Activated CD4-positive, alpha-beta memory T cell treated with anti-CD3 and anti-CD28 coated beads for 36 hours (primary cell): ENCODE measurements at places on chromosomes 3 and 15.

GRCh38 chr3:156471431-156471830 lies 83.5 kb downstream of the SSR3 start:
- no peak for DNase-seq

DNA sequence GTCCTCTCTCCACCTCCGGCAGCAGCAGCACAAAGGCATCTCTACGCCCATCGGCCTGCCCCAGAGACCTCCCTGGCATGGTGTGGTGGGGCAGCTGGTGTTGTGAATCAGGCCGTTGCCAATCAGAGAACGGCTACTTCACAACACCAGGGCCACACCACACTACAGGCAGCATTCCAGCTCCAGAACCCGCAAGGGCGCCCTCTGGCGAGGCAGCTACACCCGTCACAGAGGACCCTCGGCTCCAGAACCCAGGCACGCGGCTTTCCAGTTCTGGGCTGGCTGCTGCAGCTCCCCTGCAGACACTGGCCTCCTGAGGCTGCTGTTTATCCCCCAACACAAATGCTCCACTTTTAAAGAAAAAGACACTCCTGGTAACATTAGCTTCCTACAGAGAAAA lies 127.5 kb upstream of the TOPAZ1 start:
- peak; percentile 52 for DNase-seq

GRCh38 chr3:23086831-23087230 lies 116.3 kb upstream of the UBE2E2 start:
- DNase-seq = no peak

- no peak for DNase-seq
Measured at GRCh38 chr15:63836579-63836978, 2.8 kb upstream of the HERC1 start.

- DNase-seq = no peak
Measured at GRCh38 chr15:95132774-95133173, 901.4 kb downstream of the MCTP2 start.

DNA sequence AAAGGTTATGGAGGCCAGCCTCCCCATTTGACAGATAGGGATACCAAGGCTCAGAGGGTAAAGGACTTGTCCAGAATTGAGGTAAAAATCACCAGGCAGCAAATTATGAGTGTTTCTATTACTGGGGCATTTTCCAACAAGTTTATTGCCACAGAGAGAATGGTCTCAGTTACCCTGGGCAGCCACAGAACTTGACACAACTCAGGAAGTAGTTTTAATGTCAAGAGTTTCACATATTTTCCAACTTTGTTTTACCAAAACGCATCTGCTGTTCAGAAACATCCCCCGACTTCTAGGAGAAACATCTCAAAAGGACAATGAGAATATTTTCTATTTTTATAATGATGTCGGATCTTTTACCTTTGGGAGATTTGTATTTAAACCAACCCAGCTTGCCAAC lies 107.5 kb upstream of the MRPS22 start:
- DNase-seq = no peak

GRCh38 chr15:85421116-85421925 lies 40.9 kb downstream of the AKAP13 start:
- DNase-seq = no peak

- no peak for DNase-seq
Measured at GRCh38 chr3:194067949-194068362, 68.0 kb upstream of the HES1 start.

DNA sequence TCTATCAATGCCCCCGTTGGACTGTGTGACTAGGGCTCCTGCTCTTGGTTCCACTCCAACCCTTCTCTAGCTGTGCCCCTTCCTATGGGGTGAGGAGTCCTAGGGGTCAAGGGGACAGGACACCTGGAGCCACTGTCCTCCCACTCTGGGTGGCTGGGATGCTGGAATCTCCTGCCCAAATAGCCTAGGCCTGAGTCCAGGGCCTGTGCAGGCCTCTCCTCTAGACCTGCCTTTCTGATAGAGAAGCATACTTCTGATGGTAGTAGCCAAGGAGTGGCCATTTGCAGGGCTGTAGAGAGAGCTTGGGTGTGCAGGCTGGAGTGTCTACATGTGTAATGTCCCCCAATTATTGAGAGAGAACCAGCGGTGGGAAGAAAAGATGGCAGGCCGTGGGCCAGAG lies 54.2 kb downstream of the ITGA11 start:
- no peak for DNase-seq

GRCh38 chr3:131983689-131984088 lies 51.1 kb downstream of the CPNE4 start:
- no peak for DNase-seq

DNA sequence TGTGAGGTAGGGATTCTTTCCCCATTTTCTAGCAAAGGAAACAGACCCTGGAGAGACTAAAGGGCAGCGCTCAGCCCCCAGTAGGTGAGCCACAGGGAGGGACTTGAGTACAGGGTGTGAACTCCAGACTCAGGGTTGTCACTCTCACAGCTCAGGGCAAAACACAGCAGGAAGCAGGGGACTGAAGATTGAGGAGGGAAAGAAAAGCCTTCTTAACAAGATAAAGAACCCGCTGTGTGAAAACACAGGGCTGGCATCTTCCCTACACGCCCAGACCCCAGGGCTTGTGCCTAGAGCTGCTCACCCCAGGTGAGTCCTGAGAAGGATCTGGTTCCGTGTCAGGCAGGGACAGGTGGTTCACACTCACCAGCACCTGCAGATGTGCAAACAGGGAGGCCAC lies 59.6 kb downstream of the ABTB1 start:
- no peak for DNase-seq

DNA sequence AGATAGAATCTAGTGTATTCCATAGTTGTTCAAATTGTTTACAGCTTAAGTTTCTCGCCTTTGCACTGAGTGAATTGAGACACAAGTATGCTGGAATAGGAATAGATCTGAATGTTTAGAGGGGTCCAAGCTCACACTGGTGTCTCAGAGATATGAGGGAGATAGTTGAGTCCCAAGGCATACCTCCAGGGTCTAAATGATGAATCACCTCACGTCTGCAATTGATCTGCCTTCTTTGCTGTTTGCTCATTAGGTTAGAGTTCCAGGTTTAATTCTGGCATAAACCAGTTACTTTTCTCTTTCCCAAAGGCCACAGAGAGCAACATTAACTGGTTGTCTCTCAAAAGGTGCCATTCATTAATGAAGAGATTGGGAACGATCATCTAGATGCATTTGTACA lies 106.3 kb upstream of the MME start:
- no peak for DNase-seq

GRCh38 chr3:12046406-12046805 lies 42.2 kb downstream of the SYN2 start:
- DNase-seq = no peak

- DNase-seq = no peak
Measured at GRCh38 chr3:21919383-21919782, 168.4 kb upstream of the ZNF385D start.

DNA sequence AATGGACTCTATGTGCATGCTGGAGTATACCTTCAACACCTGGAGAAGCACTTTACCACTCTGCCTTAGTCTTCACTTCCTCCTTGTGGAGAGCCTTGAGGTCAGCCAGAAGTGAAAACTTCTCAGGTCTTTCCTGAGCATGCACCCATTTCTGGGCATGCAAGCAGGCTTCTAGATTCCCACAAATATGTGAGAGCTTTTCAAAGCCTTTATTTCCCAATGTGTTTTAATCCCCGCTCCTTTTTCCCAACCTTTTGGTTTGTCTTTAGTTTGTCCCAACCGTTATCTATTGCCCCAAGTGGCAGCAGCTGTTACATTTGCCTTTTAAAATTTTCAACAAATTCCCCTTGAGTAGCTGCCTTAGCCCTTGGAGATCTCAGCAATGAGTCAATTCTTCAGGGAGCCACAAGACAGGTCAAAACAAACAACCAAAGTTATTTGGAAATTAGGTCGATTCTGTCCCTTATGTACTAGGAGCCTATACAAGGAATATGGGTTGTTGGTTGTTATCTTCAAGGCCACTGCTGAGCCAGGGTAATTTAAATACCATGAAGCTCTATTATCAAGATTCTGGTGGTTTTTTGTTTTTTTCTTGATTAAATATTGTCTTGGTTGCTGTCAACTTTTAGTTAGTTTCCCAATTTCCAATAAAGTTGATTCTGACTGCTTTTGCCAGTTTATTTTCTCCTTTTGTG lies 44.4 kb downstream of the LSM3 start:
- no peak for DNase-seq

DNA sequence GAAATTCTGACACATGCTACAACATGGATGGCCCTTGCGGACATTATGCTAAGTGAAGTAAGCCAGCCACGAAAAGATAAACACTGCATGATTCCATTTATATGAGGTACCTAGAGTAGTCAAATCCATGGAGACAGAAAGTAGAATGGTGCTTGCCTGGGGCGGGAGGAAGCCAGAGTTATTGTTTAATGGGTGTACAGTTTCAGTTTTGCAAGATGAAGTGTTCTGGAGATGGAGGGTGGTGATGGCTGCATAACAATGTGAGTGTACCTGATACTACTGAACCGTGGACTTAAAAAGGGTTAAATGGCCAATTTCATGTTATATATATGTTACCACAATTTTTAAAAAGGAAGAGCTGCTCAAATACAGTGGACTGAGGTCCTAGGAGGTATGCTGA lies 66.9 kb downstream of the SEMA5B start:
- no peak for DNase-seq

DNA sequence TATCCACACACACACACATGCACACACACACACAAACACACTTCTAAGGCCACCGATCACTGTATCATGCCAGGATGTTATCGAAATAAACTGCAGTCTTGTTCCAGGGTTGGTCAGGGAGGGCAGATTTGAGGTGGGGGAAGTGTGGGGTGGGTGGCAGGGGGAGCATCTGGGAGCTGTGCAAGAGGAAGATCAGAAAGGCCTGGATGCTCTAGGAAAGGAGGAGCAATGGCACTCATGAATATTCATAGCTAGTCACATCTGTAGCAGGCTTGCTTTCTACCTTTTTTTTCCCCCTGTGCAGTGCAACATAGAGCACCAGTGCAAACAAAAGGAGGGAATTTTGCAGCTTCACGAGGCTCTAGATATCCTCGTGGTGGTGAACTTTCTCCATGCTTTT lies 84.9 kb downstream of the MEIS2 start:
- DNase-seq = no peak

DNA sequence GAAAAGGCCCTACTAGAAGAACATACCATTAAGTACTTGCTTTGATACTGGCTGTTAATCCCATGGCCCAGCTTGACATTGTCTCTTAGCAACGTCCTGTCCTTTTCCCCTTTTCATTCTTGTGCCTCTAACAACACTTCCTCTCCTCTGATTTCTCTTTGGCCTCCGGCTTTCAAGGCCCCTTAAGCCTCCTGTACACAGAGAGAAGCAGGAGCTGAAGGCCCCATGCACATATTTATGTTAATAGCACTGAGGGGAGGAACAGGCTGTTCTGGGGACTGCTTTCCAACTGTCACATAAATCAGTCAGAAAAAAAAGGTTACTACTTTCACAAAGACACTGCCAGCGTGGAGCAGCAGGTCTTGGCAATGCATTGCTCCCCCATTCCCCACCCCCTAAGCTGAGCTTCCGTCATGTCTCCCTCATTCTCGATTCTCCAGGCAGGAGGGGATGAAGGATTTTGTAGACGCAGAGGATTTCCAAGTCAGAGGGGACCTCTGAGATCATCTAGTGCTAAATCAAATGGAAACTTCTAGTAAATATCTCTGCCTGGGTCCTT lies 257.4 kb upstream of the ADAMTS9 start:
- DNase-seq = no peak

DNA sequence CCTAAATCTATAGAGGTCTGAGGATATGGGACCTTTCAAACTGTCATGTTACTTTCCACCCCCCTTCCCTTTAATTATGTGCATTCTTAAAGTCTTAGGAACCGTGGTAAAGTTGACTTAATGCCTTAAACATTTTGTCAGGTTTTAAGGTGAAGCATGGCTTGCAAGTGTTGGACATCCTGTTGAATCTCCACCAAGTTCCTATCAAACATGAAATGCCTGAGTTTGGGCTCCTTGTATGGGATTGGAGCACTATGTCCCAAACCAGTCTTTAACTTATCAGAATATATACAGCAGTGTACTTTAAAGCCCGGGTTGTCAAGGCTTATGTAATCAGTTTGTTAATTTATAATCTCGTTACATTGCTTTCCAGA lies 1.1 kb downstream of the SNRK start:
- no peak for DNase-seq

- no peak for DNase-seq
Measured at GRCh38 chr15:99980752-99981151, 247.5 kb upstream of the LYSMD4 start.

DNA sequence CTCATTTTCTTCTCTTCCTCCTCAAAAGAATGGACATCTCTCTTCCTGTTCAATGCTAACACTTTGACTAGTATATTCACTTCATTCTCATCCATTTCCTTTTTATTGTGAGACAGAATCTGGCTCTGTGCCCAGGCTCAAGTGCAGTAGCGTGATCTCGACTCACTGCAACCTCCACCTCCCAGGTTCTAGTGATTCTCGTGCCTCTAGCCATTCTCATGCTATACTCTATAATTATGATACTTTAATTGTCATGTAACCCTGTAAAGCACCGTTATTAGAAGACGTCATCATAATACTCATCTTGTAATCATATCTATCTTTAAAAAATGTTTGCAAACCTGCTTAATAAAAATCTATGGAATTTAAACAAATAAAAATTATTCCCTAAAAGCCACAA lies 107.0 kb downstream of the SHOX2 start:
- no peak for DNase-seq

DNA sequence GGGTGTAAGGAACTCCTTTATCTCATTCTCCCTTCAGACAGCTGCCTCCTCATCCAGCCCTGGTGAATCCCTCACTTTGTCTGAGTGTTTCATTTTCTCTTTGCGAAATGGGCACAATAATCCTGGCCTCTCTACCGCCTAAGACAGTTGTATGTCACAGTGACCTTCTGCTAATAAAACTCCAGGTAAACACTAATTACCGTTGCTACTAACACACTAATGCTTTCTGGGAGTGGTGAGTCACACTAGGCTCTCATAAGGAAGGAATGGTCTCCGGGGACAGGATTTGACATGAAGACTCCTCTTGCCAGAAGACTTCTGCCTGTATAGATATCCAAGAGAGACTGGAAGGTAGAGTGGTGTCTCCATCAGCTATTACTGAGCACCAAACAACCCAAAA lies 71.7 kb upstream of the SNRK start:
- DNase-seq = no peak

DNA sequence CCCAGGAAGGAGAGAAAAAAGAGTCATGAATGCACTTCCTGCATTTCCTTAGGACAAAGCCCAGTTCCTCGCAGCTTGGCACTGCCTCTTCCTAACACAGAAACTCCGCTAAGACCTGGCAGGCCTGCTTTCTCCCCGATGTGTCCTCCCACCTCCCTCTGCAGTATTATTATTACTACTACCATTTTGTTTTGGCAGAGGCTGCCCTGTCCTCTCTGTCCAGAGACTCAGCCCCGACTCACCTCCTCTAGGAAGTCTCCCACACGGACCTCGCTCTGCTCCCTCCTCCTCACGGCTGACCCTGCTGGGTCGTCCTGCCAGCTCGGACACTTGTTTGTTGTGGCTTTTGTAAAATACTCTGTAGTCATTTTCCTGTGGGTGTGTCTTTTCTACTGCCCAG lies 107.2 kb upstream of the HACD2 start:
- DNase-seq = no peak

GRCh38 chr15:98416222-98416855 lies 232.0 kb upstream of the IGF1R start:
- DNase-seq = no peak
